Hematopoietic multipotent progenitor cell treated with erythropoietin and hydrocortisone succinate and interleukin-3 and kit ligand, for 8 days (in vitro differentiated cells): ENCODE measurements at places on chromosomes 4 and X.

GRCh38 chrX:74450803-74451449 is 29.6 kb downstream of the SLC16A2 start:
- DNase-seq = no peak

- DNase-seq = no peak
These were observed 1.7 kb downstream of the FRAS1 start for GRCh38 chr4:78058591-78059523.

DNA sequence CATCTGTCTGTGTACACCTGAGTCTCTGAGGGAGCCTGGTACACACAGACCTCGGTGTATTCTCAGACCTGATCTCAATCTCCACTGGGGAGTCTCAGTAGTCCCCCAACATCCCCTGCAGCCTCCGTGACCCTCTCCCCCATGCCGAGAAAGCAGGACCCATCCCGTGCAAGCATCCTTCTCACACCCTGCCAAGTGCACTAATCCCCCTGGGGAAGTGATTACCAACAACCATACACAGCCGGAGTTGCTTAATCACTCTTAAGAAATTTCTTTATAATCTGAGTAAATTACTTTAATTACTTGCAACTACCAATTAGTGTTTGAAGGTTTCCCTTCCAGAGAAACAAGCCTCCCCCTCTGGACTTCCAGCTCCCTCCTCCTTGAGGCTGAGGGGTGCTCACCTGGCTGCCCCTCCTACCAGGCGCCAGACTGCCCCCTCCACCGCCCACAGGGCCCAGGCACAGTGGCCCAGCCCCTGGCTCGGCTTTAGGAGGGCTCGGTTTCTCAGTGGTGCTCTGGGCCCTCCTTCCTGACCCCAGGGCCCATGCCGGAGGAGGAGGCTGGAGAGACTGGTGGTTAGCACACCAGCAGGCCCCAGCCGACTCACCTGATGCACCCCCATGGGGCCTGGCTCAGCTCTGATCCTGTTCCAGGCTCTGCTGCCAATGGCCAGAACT is 43.8 kb downstream of the PJA1 start:
- DNase-seq = no peak

- no peak for DNase-seq
These were observed 90.8 kb downstream of the SHISA3 start for GRCh38 chr4:42488114-42488513.

DNA sequence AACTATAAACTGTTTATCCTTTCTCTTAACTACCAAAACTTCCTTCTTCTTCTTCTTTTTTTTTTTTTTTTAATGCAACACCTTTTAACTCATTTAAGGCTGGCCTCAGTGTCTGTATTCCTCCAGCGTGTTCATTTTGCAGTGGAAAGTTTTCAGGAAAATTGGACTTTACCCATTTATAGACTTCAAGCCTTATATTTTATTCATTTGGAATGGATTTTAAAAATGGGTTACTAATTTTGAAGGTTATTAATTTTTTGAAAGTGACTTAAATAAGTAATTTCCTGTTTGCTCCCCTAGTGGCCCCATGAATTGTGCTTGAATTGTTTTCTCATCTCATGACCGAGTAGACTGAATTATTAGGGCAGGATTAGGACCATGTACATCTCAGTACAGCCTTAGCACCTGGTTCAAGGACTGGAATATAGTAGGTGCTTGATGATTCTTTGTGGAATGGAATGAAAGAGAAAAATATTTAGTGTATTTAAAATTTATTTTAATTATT is 282.7 kb downstream of the ANKRD50 start:
- DNase-seq = no peak

GRCh38 chrX:31547416-31547815 is 475.6 kb upstream of the FTHL17 start:
- DNase-seq = no peak

DNA sequence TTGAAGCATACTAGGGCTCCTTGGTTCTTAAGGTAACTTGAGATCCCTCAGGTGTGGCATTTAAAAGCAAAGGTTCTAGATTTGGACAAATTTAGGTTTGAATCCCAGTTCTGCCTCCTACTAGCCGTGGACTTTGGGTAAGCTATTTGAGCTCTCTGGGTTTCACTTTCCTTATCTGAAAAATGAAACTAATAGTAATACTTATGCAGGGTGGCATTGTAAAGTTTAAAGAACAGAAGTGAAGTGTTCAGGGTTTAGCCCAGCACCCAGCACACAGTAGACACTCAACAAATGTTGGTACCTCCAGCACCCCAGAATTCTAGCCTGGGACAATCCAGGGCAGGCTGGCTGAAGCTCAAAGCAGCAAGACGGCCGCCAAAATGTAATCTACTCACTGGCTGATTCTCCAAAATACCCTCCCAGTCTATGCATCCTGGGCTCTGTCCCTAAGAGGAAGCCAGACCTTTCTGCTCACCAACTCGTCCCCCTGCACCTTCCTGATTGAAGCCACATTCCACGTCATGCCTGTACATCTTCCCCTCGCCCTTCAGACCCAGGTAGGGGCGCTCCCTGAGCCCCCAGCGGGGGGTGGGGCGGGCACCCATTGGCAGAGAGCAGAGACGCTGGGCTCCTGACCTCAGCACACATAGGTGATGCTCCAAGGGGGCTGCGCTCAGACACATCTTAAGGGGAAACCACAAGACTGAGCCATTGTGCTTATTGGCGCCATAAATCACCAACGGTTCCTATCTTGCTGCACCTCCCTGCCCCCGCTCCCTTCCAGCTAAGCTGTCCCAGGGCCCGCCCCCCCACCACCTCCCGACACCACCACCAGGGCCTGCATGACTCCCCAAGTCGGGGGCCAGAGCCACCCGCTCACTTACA is 160.6 kb downstream of the BCOR start:
- DNase-seq = no peak

DNA sequence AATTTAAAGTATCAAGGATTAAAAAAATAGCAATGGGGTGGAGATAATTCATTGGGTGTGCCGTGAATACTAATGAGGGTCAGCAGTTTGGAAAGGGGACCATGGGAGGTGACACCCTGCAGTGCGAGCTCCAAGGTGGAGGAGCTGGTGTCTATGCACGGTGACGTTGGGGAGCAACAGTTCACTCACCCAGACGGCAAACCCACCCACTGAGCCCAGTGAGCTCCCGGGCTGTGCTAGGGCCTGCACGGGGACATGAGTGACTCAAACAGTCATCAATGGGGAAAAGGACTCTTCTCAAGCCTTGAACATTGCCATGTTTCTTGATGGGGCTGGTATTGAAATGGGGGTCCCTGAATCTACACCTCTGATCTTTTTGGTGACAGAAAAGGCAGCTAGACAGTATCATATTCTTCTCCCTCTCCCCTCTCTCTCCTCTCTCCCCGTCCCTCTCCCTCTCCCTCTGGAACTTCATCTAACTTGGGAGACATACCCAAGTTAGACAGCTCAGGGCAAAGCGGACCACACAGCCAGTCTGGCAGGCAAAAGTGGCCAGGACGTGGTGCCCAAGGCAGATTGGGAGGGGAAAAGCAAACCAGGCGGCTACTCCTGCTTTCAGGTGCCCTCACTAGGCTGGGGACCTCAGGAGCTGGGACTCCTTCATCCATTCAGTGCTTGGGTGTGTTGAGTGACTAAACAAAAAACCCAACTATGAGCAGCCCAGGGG is 26.3 kb upstream of the PPP2R2C start:
- no peak for DNase-seq

DNA sequence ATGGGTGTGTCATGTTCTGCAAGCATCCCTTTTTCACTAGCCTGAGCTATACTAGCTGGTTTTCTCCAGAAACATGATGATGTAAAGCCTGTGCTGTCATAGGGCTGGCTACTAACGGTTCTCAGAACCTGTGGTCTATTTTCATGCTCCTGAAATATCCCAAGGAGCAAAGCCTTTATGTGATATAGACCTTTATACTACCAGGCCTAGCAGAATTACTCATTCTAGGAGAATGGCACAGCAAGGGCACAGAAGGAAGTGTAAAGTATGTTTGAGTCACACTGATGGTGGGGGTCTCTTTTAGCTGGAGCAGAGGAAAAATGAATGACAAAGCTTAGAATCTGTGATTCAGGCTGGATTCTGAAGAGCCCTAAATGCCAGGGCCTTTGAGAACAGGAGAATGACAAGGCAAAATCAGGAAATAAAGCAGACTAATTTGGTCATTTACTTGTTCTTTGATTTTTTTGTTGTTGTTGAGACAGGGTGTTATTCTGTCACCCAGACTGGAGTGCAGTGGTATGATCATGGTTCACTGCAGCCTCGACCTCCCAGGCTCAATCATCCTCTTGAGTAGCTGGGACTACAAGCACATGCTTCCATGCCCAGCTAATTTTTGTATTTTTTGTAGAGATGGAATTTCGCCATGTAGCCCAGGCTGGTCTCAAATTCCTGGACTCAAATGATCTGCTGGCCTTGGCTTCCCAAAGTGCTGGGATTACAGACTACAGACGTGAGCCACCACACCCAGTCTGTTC is 11.8 kb downstream of the TCEAL1 start:
- no peak for DNase-seq

DNA sequence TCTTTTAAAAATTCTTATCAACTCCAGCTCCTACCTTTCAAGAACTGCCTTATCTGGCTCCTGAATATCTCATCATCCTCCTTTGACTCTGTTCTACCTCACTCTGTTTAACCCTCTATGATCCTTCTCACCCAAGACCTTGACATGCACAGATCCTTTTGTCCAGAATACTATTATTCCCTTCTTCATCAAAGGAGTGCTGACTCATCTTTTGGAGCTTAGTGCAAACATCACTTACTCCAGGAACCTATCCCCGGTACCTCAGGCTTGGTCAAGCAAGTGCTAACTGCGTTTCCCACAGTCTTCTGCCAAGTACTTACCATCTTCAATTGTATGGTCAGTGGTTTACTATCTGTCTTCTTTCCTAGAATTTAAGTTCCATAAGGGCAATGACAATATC is 96.0 kb downstream of the PAPSS1 start:
- DNase-seq = no peak

- DNase-seq = peak; percentile 50
These were observed 522 bp downstream of the FNIP2 start for GRCh38 chr4:158769175-158769921.

DNA sequence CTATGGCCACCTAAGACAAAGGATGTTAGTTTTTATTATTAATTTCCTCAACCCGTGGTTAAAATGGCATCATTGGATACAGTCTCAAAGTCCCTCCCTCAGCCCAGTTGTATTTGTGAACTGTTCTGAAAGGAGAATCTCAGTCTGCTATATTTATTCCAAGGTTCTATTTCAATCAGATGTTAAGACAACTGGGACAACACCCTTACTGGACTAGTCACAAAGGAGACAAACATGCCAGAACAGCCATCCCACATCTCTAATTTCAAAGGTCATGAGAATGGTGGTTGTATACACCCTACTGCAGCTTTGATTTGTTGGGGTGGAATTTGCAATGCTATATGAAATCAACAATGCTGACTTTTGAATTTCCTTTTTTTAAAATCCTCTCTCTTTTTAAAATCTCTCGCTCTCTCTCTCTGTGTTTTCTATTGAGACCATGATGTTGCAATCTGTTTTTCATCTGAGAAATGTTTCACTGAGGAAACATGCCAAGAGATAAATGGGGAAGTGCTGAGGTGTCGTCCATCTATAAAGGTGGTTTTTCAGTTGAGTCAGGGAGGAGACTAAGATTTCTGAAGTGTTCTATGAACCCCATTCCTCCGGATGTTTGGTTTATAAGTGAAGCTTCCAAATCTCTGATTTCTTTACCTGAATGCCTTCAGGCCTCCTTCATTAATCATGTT is 201.5 kb upstream of the GATB start:
- no peak for DNase-seq

DNA sequence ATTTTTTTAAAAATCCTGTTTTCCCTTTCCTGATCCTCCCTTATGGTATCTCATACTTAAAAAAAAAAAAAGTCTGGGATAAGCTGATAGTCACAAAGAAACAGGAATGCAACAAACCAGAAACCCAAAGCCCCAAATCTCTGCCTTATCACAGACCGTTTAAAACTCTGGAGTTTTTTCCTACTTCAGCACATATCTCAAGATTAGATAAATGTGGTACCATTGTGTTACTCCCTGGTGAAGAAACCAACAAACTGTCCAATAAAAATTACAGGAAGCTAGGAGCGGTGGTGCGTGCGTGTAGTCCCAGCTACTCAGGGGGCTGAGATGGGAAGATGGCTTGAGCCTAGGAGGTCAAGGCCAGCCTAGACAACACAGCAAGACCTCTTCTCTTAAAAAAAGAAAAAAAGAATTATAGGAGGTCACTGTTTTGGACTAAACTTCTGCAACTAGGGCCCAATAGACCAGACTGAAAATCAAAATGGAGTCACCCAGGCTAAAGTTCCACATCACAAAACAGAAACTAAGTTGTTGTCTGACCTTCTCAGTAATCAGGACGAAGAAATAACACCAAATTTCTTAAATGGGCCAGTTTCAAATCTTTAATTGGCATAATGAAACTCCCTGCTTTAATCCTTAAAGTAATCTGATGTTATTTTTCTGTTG is 51.9 kb downstream of the RBM47 start:
- no peak for DNase-seq

DNA sequence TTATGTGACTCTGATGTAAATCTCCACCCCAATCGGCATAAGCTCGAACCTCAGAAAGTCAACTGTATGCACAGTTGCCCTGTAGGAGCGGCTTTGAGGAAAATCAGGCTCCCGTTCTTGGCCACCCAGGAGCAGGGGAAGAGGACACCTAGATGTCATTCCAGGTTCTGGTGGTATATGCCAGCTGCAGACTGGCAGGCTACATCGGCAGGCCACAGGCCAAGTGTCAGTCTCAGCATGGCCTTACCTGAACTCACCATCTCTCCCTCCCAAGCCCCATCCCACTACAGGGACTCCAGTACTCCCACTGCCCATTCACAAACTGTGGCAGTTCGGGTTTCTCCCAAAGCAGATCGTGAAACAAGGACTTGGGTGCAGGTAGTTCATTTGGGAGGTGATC is 428.1 kb downstream of the BCOR start:
- no peak for DNase-seq

DNA sequence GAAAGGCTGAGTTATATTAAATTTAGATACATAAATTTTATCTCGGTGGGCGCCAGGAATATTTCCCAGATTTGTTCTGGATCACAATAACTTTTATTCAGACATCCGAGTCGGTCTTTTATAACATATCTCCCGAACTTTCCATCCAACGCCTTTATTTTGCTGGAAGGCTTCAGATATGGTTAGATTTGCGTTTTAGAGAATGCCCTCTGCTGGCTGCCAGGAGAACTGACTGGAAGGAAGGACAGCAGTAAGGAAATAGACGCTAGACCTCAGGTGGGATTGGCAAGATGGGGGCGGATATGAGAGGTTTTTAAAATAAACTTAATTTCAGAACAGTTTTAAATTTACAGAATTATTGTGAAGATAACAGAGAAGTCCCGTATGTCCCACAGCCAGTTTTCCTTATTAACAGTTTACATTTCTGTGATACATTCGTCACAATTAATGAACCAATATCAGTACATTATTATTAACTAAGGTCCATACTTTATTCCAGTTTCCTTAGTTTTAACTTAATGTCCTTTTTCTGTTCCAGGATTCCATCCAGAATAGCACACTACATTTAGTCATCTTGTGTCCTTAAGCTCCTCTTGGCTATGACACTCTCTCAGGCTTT is 4.6 kb upstream of the KANTR start:
- DNase-seq = peak; percentile 64

DNA sequence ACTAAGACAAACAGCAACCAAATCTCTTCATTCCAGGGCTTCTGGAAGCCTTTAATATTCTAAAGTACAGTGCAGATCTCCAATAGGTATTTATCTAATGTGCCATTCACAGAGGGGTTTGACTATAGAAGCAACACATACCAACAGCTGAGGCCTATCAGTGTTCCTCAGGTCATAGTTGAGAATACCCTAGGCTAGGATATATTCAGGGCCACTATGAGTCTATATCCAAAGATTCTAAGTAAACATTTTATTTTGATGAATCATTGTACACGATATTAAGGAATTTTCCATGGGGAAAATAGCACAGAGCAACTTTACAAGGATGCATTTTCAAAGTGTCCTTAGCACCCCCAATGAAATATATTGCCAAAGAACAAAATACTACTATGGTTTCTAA is 9.7 kb downstream of the SMIM10 start:
- DNase-seq = peak; percentile 25
